D721Med (cell line): ENCODE measurements at places on chromosomes 5 and 9.

DNA sequence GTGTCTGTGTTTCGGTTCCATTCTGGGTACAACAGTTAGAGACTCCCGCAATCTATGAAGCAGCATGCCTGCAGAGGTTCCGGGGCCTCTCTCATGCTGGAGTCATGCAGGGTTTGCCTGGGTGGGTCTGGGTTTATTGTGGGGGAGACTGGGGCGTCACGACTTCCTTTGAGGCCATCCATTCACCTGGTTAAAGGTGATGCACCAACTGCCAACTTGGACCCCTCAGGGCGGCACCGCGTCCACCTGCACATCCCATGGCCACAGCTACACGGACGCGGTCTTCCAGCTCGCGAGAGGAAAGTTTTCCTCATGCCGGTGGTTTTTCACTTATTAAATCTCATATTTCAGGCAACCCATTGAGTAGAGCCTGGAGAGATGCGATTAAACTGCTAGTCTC is 30.9 kb upstream of the IRX4 start:
- DNase-seq: no peak

GRCh38 chr9:33850267-33850629 is 33.3 kb downstream of the UBE2R2 start:
- DNase-seq: no peak

GRCh38 chr5:147751156-147751830 is 31.2 kb downstream of the JAKMIP2 start:
- DNase-seq: no peak

- no peak for DNase-seq
Measured at GRCh38 chr9:116027096-116027495, 126.5 kb upstream of the PAPPA start.

DNA sequence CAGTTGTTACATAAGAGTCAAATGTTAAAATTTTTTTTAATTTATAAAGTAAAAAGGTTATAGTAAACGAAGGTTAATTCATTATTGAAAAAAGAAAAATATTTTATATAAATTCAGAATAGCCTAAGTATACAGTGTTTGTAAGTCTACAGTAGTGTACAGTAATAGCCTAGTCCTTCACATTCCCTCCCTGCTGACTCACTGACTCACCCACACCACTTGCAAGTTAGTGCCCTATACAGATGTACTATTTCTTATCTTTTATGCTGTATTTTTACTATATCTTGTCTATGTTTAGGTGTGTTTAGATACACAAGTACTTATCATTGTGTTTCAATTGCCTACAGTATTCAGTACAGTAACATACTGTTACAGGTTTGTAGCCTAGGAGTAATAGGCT is 57.6 kb downstream of the MAMDC2 start:
- DNase-seq: no peak

DNA sequence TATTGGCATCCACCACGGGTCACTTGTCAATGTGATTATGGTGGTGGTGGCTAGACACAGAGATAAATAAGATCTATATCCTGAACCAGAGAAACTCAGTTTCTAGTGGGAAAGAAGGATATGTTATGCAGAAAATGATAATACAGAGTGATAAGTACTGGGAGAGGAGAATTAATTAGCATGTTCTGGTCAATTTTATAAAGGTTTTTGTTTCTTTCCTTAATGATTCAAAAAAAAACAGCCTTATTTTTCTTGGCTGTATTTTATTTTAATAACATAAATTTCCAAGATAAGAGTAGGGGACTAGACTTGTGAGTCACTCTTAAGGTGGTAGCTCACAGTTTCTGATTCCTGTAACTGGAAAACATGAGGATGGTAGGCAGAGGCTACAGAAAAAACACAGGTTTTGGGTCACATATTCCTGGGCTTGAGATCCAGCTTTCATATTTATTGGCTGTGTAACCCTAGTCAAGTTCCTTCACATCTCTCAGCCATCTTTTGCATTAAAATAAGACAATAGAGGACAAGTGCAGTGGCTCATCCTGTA is 350.3 kb upstream of the RPS23 start:
- DNase-seq: no peak

DNA sequence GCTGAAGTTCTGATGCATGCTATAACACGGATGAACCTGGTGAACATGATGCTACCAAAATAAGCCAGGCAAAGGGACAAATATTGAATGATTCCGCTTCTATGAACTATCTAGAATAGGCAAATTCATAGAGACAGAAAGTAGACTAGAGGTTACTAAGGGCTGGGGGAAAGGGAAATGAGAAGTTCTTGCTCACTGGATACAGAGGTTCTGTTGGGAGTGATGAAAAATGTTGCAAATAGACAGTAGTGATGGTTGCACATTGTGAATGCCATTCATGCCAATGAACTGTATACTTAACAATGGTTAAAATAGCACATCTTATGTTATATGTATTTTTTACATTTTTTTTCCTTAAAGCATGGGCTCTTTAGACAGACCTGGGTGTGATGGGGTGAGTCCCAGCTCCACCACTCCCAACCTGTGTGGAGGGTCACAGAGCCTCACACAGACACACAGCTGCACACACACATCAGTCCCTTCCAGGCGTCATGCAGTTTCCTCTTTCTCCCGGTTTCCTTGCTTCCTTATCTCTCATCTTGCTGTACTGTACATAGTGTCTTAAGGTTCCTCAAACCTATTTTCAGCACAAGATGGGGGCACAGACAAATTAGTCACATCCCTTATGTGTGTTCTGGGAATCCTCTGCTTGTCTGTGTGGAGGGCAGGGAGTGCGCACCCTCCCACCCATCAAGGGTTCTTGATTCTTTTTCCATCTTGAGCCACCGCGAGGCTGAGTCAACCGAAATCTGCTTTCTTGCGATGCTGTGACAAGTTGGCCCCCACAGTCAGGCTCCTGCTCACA is 192.9 kb downstream of the CRB2 start:
- DNase-seq: no peak

DNA sequence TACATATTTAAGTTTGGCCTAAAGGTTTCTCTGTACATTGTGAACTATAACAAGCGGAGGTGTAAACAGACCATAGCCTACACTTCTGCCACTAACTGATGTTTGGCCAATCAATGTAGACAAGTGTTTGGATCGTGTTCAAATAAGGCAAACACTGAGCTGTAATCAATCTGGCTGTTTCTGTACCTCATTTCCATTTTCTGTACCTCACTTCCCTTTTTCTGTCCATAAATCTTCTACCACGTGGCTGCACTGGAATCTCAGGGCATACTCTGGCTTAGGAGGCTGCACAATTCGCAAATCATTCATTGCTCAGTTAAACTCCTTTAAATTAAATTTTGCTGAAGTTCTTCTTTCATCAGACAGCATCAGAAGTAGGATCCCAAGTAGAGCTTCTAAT is 140.9 kb downstream of the SLC25A46 start:
- no peak for DNase-seq

DNA sequence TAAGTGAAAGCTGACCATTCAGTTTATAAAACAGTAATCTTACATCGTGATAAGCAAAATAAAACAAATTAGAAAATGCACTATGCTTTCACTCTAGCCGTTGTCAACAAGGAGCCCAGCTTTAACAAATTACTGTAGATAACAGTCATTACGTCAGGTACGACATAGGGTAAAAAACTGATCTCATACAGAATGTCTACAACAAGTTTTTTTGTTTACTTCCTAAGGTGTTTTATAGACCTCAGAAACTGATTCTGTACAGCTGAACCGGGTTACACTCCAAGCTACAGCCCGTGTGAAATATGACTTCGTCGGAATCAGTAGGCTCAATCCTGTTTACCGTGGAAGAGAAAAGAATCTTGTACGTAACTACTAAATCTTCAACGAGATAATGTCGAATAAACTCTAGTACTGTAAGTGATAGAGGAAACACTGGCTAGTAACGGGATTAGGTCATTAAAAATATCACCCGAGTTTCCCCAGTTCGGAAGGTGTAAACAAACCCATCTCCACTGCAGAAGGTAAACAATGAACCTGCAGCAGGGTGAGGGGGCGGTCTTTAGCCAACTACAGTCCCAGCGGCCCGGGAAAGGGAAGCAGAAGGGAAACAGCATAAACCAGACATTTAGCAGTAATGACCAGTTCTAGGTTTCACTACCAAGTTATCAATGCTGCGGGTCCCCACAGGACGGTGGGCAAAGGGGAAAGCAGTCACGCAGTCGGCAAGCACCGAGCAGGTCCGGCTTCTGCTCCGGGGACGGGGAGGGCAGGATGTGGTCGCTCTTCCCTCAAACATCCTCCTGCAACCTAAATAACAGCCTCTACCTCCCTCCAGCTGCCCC is 1.1 kb downstream of the RICTOR start:
- DNase-seq: no peak

GRCh38 chr5:57947181-57947580 is 464.6 kb upstream of the ACTBL2 start:
- no peak for DNase-seq

DNA sequence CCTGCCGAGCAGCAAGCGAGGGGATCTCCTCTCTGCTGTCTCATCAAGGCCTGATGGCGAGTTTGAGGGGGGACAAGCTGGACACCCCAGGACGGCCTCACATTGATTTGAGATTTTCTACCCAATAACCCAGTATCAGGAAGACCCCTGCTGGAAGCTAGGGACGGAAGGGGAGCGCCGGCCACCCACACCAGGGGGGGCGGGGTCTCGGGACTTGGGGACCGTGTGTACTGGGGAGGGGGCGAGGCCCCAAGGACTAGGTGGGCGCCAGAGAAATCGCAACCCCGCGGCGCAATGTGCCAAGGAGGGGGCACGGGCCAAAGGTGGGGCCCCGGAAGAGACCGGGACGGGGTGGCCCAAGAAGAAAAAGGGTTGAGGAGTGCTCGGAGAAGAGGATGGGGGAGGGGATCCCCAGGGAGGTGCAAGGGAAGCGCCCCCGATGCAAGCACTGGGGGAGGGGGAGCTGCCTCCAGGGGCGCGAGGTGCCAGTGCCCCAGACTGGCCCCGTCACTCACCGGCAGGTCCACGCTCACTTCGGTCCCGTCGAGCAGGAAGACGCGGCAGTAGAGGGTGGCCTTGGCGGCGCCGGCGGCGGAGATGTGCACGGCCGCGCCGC is 1.1 kb downstream of the EPB41L4B start:
- no peak for DNase-seq

DNA sequence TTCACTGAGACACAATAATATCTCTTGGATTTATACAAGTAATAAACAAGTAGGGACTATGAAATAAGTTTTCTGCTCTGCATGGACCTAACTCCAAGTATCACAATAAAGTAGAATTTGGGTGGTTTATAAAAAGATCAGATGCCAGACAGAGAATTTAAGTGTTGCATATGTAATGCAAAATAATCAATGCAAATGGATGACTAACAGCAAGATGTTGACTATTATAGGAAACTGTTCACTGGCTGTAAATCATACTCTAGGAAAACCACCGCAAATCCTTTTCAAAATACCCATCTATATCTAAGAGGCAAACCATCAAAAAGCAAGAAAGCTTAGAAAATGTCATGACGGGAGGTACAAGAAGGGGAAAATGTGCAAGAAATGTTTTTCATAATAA is 539.8 kb upstream of the FAM174A start:
- DNase-seq: no peak

DNA sequence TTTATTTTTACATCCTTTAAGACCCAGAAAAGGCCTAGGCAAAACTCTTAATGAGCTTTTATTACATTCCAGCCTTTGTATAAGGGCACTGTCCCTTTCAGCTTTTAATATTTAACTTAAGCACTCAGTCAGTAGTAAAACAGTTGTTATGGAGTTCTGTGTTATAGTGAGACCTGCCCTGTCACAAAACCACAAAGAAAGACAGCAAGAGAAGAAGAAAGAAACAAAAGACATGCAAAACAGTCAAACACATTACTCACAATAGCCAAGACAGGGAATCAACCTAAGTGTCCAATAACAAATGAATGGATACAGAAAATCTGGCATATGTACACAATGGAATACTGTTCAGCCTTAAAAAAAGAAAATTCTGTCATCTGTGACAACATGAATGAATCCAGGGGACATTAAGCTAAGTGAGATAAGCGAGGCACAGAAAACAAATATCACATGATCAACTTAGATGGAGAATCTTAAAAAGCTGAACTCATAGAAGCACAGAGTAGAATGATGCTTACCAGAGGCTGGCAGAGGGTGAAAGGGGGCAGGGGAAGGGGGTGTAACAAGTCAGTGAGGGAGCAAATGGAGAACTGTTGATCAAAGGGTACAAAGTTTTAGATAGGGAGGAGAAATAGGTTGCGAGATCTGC is 63.8 kb upstream of the CCNG1 start:
- DNase-seq: no peak

GRCh38 chr9:33163433-33164137 is 3.6 kb downstream of the B4GALT1 start:
- no peak for DNase-seq

DNA sequence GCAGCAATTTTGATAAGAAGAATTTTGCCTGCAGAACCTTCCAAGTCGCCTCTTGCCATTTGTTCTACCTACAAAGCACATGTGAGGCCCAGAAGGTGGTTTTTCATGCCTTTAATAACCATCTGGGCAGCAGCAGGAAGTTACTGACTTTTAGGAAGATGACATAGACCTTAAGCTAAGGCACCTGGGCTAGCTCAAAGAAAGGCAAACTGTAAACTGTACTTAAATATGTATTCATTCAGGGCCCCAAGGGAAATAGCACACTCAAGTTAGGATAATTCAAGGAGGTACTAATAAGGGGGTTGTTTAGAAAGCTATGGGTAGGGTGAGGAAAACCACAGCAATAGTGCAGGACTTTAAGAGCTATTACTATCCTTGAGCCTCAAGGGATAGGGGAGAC is 57.3 kb upstream of the HSPB3 start:
- no peak for DNase-seq

GRCh38 chr9:10855847-10856246 is 243.0 kb upstream of the PTPRD start:
- DNase-seq: no peak

DNA sequence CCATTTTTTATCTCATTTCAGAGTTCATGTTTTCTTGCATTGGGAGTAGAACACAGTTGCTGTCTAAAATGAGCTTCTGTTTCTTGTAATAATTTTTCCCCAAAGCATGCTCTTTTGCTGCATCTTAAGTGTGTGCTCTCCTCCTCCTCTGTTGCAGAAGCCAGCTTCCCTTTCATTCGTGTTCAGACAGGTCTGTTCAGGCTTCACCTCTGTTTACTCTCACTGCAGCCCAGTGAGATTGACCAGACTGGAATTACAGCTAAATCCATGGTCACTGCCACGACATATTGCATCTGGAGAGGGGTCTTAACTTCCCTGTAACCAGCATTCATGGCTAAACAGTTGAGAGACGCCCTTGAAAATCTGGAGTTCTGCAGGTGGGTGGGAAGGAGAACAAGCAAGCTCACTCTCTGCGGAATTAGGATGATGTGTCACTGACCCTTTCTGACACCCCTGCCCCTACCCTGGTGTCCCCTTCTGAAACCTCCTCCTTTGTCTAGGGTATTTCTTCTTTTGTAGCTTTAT is 223.2 kb downstream of the FSTL4 start:
- DNase-seq: no peak

DNA sequence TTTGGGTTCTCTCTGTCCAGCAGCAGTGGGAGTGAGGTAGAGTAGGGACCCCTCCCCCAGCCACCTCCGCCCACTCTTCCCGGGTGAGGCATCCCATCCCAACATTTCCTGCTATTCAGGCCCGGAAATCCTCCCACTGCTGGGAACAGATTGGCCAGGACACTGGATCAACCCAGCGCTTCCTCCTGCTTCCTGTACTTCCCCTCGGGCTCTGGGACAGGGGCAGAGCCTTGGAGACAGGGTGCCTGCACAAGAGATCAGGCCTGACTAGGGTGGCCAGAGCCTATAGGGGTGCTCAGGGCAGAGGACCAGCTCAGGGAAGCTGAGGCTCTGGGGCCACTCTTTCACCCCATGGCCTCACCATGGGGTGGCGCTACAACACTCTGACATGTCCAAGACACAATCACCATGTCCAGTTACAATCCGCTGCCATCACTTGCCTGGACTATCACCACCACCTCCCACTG is 14.5 kb downstream of the SH2D3C start:
- DNase-seq: no peak
